Suppressor macrophage (primary cell): ENCODE measurements at places on chromosomes 11 and 22.

GRCh38 chr11:64285885-64286800, 495 bp downstream of the GPR137 start:
- no peak for DNase-seq

DNA sequence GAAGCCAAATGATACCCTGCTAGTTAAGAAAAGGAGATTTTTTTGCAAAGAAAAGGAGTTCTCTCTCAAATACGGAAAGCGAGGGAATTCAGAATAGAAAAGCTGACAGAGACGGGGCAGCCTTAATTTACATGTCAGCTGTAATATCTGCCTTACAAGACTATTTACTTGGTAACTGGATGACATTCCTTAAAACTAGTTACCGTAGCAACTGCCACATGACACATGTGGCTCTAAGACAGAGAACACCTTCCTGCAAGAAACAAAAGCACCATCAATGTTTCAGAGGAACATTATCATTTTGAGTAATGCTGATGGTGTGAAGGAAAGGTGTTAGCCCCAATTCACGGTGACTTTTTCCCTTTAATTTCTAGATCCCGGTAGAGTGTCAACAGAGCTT, 222.1 kb downstream of the LRRC4C start:
- no peak for DNase-seq

GRCh38 chr11:71447791-71448256, 369 bp downstream of the DHCR7 start:
- DNase-seq = peak; percentile 14

GRCh38 chr11:30489511-30489910, 96.6 kb downstream of the MPPED2 start:
- peak; percentile 26 for DNase-seq

GRCh38 chr22:36611241-36611976, 82.4 kb upstream of the EIF3D start:
- DNase-seq = no peak

DNA sequence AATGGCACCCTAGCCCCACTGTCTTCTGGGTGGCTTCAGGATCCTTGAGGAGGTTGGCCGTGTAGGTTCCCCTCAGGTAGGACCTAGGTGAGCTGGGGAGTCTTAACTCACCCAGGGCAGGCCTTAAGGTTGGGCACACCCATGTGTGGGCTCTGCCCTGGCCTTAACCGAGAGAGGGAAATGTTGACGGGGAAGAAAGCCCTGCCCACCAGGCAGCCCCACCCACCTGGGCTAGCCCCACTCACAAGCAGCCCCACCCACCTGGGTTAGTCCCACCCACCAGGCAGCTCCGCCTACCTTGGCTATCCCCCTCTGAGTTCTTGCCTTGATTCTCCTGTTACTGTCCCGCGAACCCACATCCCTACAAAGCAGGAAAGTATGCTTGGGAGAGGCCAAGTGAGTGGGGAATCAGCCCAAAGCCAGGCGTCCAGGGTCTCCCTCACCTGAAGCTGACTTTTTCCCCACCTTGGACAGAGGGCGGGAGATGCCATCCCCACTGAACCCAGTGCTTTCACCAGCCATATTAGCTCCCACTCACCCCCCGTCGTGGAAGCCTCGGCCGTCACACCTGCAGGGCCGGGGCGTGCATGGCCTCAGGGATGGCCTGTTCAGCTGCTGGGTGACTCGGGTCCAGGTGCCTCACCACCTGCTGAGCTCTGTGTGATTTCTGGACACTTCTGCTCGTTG, at the start of gene MYEOV:
Gene MYEOV, plus strand, starts transcription at position 337 of the 687 bp plus-strand sequence. CDS start 1,200 bp downstream, outside the sequence.
- DNase-seq = peak; percentile 29

GRCh38 chr11:122796128-122796717, 42.1 kb upstream of the CRTAM start:
- DNase-seq = peak; percentile 64

DNA sequence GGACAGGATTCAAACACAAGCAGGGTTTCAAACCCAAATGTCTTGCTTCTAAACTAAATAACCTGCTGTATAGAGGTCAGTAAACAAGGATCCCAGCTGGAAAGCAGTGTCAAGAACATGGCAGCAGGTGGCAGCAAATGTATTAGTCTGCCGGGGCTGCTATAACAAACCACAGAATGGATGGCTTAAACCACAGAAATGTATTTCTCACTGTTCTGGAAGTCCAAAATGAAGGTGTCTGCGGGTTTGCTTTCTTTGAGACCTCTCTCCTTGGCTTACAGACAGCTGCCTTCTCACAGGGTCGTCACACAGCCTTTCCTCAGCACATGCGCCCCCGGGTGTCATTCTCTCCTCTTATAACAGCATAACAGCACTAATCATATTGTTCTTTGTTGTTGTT, 65.1 kb upstream of the LRRC55 start:
- DNase-seq = peak; percentile 68

GRCh38 chr11:8338138-8338537, 74.5 kb upstream of the LMO1 start:
- DNase-seq = peak; percentile 84

- DNase-seq = no peak
These were observed 146.2 kb downstream of the CRYBB2 start for GRCh38 chr22:25365491-25366261.

DNA sequence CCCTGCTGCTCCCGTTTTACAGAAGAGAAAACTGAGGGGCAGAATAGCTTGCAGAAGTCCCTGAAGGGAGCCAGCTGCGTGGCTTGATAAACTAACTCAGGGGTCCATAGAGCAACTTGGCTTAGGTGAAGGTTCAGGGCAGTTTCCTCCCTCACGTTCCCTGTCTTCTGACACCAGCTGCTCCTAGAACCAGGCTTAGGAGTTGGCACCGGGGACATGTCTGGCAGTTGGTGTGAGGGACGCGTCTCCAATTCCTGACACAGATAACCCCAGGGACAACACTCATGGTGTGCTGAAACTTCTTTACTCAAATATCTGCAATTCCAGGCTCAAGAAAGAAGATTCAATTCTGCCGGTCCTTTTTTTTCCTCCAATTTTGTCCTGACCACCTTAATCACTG, 85.7 kb downstream of the DSCAML1 start:
- no peak for DNase-seq

DNA sequence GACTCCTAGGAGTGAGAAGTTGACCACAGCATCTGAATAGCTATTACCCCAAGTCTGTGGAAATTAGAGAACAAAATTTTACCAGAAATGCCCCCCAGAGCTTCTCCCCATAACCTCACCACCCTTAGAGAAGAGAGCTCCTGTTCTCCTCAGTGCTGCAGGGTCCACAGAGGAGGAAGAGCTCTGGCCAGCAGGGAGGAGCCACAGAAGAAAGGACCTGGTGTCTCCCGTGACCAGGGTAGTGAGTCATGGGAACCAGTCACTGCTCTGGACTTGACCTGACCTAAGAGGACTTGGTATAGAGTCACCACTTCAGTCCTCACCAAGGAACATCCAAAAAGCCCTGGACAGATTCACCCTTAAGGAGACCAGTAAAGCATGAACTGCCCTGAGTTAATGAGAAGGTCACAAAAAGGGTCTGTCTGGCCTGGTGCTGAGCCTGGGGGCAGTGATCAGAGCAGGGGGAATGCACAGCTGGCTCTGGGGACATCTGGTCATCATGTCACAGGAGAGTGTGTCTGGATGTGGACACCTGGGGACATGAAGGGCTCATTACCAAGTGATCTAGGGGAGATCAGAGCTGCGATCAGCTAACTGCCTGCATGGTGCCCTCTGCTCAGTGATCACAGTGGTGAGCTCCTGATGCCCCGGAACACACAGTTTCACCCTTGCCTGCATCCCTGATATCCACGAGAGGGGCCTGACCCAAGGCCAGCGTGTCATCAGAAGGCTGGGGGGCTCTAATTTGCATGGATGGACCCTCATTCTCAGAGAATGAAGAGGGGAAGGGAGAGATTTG, 103.3 kb upstream of the TOP3B start:
- peak; percentile 90 for DNase-seq

DNA sequence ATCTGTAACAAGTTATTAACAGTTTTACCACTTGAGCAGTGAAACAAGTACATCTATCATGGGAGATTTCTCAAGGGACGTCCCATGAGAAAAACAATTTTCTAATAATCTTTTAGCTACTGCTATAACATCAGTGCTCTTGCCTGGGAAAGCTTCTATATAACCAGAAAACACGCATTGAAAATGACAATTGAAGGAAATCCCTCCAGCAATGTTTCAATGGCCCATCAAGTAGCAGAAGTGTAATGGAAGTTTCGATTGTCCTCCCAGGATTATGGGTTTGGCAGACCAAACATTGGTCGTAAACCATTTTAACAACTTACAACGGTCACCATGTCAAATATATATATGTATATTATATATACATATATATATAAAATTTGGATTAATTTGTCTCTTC, 8.0 kb upstream of the PRR33 start:
- DNase-seq = no peak

DNA sequence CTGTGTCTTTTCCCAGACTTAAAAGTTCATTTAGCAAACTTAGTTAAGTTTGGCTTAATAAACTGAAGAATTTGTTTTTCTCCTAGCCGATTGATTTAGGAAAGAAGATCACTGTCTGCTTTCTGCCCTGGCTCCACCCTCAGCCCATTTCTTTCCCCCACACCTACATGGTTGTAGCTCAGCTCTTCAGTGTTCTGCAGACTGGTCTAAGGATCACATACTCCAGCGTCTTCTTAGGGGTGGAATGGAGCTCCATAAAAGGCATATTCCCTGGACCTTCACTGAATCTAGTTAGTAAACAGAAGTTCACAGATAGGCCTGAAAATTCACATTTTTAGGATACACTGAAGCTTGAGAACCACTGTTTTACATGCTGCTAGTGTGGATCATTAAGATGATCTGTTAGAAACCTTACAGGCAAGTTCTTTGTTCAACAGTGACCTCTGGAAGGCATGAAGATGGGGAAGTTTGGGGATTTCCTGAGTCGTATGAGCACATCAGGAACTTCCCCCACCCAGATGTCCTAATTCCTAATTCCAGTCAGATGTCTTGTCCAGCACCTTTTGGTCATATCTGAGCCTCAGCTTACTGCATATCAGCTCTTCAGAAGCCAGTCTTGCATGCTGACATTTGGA, 16.8 kb downstream of the PIWIL4 start:
- DNase-seq = peak; percentile 86

GRCh38 chr11:93000511-93001476, 31.3 kb downstream of the MTNR1B start:
- DNase-seq = no peak

DNA sequence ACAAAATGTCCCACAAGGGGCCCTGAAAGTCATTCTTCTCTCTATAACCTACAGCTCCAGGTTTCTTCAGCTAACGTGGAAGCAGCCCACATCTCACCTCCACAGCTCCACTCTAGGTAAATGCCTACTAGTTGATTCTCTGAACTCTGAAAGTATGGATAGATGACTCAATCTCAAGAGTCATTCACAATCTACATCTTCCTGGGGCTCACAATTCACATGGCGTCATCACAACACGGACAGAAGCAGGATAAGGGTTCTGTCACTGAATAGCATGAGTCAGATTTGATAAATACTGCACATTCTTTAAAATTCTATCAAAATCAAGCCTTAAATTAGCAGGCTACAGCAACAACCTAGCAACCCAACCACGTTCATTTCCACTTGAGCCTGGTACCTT, 96.3 kb downstream of the PLEKHA7 start:
- DNase-seq = no peak

- DNase-seq = no peak
These were observed 102.9 kb upstream of the THY1 start for GRCh38 chr11:119525867-119526196.

DNA sequence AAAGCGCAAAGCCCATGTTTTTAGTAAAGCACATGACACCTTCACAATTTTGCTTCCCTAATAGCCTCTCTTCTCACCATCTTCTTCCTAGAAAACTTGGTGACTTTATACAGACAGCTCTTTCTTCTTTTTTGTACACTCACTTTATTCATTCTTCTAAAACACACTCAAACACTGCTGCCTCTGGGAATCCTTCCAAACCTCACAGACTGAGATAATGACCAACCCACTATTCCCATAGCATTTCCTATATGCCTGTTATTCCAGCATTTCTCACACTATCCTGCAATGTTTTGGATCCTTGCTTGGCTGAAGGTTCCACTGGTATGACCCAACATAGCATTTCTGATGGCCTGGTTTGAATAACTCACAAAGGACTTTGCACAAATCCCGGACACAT, 442.1 kb upstream of the CCDC90B start:
- no peak for DNase-seq

DNA sequence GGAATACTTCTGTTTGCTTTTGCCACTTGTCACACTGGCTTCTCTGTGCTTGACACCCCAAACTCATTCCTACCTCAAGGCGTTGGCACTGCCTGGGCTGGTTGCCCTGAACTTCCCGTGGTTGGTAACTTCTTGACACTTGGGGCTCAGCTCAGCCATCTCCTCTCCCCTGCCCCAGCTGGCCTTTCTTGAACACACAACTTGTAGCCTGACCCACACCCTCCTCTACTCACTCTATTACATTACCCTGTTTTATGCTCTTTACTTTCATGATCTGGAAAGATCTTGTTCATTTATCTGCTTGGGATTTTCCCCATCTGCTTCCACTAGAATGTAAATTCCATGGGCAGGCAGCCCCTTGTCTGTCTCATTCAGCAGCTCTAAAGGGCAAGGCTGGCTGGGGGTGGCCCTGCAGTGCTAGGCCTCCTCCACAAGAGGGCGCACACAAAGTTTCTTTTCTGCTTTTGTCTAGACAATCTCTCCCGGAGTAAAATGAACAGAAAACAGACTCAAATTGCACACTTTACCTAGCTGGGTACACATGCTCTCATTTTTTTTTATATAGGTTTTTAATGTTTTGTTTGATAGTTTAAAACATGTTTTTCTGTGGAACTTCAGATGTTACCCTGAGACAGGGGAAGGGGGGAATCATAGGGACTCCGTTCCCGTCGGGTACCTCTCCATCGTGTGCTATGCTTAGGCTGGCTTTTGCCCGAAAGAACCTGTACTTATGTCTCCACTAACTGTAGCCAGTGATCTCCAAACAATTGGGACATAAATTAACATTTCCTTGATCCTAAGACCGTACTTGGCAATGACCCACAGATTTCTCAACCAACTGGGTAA, 16.4 kb upstream of the MRGPRX2 start:
- DNase-seq = peak; percentile 54
